ENCODE measurements at places on chromosomes 6 and 20.

DNA sequence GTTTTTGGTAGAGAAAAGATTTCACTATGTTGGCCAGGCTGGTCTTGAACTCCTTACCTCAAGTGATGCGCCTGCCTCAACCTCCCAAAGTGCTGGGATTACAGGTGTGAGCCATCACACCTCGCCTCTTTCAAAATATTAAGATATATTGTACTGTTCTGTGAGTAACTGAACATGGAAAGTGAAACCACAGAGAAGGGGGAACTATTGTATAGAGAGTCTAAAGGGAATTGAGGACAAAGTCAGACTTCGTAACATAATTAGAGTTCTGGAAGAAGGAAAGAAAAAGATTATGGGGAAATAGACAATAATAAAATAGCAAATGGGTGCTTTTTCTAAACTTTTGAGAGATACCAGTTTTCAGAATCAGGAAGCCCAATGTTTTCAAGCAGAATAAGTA is 17.4 kb upstream of the AKAP7 start:
- no peak for DNase-seq

DNA sequence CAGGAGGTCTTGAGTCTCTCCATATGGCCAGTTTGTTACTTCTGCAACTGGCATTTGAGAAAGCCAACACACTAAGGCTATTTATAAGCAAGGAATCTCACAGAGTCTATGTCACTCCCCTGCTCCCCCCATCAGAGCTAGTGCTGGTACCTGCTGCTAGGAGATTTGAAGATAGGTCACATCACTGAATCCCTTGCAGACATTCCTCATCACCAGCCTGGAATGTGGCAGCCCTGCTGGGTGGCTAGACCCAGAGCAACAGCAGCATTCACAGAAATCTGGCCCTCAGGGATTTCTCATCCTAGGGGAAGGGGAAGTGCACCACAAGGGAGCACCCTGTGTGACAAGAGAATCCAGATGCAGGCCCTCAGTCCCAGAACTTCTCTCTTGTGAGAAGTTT is 672.1 kb downstream of the HACE1 start:
- no peak for DNase-seq

GRCh38 chr20:3908667-3909066 is 19.5 kb downstream of the PANK2 start:
- DNase-seq: no peak

DNA sequence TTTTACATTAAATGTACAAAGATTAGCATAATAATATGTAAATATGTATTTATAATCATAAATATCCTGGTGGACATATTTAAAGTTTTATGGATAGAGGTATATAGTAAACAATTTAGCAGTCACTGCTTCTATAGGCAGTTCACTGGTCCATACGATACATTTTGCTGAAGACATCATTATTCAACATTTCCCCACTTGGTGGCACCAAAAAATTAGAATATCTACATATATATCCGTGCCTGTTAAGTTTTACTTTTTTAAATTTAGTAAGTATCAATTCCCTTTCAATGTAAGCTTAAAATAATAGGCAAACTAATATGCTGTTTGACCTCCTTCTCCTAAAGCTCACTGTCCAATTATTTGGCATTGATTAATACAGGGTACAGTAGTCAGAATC is 64.2 kb downstream of the LMBRD1 start:
- no peak for DNase-seq

DNA sequence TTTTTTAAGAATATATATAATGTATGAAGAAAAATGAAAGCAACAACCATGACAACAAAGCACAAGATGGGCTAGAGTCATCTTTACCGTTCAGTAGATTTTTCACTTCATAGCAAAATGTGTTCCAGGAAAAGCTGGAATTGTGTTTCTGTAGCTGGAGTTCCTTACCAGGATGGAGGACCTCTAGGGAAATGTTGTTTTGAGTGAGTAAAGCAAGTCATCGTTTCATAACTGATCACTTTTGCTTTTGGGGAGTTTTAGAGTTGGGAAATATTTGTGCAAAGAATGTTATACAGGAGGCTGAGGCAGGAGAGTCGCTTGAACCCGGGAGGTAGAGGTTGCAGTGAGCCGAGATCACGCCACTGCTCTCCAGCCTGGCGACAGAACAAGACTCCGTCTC is 151.6 kb downstream of the SASH1 start:
- no peak for DNase-seq

DNA sequence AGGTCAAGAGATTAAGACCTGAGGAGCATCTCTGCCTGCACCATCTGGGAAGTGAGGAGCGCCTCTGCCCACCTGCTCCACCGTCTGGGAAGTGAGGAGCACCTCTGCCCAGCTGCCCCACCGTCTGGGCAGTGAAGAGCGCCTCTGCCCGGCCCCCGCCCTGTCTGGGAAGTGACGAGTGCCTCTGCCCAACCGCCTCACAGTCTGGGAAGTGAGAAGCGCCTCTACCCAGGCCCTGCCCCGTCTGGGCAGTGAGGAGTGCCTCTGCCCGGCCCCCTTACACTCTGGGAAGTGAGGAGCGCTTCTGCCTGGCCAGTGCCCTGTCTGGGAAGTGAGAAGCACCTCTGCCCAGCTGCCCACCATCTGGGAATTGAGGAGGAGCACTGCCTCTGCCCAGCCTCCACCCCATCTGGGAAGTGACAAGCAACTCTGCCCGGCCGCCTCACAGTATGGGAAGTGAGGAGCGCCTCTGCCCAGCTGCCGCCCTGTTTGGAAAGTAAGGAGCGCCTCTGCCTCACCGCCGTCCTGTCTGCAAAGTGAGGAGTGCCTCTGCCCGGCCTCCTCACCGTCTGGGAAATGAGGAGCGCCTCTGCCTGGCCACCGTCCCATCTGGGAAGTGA is 270.4 kb upstream of the NRSN1 start:
- DNase-seq: no peak

Data from activated T-helper 1 cell treated with anti-CD3 and anti-CD28 coated beads, Interleukin-12 subunit alpha, Interleukin-12 subunit beta, Interleukin-2, Interleukin-4 antibody, amounts not matched to agents 30 ng/mL and 10 ng/mL and 1 ng/mL, durations not matched to agents 14 hours and 24 hours and 36 hours (primary cell).